SHP77 (cell line): ENCODE measurements at places on chromosomes 2 and 18.

DNA sequence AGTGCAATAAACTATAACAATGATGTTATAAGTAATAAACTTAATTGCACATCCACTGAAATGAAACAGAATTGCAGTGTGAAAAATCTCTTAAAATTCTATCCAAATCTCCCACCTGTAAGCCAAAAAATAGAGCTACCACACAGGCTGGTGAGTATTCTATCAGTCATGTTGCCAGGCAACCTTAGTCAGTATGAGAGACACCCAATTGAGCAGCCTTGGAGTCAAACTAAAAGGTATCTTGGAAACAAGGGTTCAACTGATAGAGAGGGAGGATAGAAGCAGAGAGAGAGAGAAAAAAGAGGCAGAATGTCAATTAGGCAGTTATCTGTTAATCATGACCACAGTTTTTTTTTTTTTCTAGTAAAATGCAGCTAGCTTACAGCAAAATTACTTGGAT is 45.8 kb downstream of the GALNT13 start:
- no peak for DNase-seq

GRCh38 chr18:66867653-66868052 is 263.8 kb upstream of the CDH19 start:
- no peak for DNase-seq

- no peak for DNase-seq
Observed at GRCh38 chr2:94960266-94960665, 65.2 kb upstream of the MAL start.

GRCh38 chr2:36569267-36569856 is 28.6 kb downstream of the FEZ2 start:
- no peak for DNase-seq

- no peak for DNase-seq
Observed at GRCh38 chr2:43321446-43321845, 95.0 kb upstream of the ZFP36L2 start.

DNA sequence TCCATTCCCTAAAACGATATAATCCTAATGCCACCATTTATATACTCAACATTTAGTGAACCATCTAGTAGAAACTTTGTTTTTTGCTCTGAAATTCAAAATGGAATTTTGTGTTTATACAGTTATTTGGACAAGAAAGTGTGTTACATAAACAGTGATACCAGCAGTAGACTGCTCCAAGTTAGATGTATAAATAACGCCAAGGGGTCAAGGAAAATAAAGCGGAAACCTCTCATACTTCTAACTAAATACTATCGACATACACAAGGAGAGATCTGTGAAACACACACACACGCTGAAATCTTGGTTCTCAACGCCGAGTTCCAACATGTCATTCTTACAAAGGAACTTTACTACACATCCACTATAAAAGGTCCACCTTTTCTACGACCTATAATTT is 1.2 kb downstream of the TXNL1 start:
- DNase-seq = no peak

DNA sequence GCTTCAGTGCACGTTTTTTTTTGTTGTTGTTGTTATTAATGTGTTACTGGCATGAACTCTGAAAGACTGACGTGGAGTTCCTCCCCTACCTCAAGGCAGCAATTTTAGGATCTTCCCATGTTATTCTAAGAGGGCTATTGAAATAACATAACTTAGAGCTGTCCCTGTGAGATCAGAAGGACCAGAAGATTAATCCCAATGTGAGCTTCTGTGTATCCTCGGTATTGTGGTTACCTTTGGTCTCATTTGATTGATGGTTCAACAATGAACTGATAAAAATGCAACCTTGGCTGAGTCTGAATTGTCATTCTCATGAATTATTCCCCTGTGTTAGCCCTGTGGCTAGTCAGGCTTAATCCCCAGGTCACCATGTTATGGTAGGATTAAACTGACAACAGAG is 394.1 kb downstream of the TRIB2 start:
- no peak for DNase-seq

- no peak for DNase-seq
Observed at GRCh38 chr2:589281-590130, 87.7 kb downstream of the TMEM18 start.

GRCh38 chr2:129912066-129912820 is 67.2 kb upstream of the RAB6C start:
- no peak for DNase-seq

GRCh38 chr2:127810156-127810618 is 784 bp downstream of the WDR33 start:
- DNase-seq = no peak

DNA sequence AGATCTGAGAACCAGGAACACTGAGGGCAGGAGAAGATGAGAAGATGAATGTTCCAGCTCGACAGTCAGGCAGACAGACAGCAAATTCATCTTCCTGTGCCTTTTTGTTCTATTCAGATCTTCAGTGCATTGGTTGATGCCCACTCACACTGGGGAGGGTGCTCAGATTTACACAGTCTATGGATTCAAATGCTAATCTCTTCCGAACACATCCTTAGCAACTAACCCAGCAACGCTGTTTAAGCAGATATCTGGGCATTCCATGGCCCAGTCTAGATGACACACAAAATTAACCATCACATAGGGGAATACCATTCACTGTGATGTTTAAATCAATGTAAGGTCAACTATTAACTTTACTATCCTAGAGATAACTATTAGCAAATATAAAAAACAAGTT is 571.9 kb downstream of the NYAP2 start:
- no peak for DNase-seq

DNA sequence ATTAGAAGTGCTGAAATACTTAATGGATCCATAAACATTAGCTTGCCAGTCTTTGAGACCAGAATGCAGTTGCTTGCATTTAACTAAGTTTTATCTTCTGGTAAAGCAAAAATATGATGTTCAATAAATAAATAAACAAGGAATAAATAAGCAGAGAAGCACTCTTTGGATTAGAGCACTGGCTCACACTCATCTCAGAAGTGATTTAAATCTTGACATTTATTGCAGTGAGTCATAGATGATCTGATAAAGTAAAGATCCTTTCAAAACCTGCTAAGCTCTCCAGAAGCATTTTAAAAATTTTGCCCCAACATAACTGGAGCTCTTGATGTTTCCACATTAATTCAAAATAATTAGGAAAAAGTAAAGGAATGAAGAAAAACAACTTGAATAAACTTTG is 66.8 kb downstream of the KYNU start:
- no peak for DNase-seq

DNA sequence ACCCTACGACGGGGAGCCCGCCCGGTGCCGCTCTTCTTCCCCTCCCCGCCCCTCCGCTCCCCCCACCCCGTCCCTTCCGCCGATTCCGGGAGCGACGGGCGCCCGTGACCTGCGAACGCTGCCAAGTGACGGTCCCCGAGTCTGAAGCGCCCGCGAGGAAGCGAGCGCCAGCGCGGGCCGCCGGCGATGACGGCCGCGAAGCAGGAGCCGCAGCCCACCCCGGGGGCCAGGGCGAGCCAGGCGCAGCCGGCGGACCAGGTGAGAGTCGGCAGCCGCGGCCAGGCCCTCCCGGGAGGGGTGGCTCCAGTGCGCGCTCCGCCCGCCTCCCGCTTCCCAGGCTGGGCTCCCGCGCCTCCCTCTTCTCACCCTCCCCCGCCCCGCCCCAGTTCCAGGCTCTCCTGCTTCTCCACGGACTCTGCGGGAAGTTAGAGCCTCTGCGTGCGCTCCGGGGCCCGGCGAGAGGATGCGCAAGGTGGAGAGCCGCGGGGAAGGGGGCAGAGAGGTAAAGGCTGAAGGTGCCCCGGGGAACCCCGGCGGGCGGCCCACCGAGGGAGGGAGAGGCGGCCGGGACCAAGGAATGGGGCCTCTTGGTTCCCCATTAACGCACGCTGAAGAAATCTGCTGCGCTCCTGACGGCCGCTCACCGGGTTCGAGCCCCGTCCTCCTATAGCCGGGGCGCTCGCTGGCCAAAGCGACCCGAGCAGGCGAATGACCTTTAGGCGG is 719.5 kb downstream of the DPP10 start:
- no peak for DNase-seq

DNA sequence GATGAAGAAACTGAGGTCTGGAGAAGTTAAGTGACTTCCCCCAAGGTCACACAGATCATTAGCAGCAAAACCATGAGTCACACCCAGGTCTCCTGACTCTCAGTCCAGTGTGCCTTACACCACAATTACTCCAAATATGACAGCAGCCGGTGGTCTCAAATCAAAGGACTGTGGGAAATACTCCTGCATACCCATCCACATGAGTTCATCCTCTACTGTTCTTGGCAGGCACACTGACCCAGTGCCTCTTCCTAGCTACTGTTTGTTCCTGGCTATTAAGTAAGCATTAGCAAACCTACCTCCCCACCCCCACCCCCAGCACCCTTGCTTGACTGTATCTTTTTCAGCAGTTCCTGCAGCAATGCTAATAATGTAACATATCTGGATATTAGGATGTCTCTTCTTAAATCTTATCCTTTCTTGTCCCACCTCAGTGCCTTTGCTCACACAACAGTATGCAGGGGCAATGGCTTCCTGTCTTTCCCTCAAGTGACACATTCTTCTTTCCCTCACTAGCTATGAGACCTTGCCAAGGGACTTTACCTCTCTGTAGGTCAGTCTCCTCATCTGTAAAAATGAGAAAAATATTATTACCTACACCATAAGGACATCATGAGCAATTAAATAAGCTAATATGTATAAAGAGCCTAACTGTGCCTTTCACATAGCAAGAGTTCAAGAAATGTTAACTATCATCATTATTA is 46.2 kb downstream of the FAM98A start:
- no peak for DNase-seq

- DNase-seq = no peak
Observed at GRCh38 chr2:232693344-232693743, 3.8 kb upstream of the GIGYF2 start.

- DNase-seq = no peak
Observed at GRCh38 chr2:122706757-122707223, 951.3 kb downstream of the TSN start.

DNA sequence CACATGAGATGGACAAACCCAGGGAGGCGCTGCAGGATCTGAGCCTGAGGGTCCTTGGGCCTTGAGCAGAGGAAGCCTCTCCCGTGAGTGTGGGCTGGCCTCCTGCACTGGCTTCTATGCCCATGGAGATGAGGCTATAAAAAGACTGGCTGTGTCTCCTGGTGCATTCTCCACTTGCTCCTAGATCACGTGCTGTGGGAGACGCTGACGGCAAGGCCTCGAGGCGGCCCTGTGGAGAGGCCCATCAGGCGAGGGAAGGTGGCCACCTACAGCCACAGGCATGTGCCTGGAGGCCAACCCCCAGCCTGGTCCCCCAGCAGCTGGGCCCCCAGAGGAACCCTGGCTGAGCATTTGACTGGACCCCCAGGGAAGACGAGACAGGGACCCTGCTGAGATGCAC is 198.9 kb downstream of the TWIST2 start:
- DNase-seq = no peak

GRCh38 chr2:226999661-227000060 is 163.8 kb downstream of the RHBDD1 start:
- DNase-seq = no peak

DNA sequence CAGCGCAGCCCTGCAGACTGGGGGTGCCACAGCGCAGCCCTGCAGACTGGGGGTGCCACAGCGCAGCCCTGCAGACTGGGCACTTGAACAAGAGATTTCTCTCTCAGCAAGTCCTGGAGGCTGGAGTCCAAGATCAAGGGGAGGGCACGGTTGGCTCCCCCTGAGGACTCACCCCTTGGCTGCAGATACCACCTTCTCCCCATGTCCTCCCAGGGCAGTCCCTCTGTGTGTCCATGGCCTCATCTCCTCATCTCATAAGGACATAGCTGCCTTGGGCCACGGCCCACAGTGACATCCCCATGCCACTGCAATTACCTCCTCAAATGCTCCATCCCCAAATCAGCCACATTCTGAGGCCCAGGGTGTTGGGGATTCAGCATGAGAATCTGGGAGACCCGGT is 98.2 kb downstream of the TPO start:
- DNase-seq = no peak

- DNase-seq = peak; percentile 53
Observed at GRCh38 chr2:25700221-25700660, 26.9 kb upstream of the DTNB start.

DNA sequence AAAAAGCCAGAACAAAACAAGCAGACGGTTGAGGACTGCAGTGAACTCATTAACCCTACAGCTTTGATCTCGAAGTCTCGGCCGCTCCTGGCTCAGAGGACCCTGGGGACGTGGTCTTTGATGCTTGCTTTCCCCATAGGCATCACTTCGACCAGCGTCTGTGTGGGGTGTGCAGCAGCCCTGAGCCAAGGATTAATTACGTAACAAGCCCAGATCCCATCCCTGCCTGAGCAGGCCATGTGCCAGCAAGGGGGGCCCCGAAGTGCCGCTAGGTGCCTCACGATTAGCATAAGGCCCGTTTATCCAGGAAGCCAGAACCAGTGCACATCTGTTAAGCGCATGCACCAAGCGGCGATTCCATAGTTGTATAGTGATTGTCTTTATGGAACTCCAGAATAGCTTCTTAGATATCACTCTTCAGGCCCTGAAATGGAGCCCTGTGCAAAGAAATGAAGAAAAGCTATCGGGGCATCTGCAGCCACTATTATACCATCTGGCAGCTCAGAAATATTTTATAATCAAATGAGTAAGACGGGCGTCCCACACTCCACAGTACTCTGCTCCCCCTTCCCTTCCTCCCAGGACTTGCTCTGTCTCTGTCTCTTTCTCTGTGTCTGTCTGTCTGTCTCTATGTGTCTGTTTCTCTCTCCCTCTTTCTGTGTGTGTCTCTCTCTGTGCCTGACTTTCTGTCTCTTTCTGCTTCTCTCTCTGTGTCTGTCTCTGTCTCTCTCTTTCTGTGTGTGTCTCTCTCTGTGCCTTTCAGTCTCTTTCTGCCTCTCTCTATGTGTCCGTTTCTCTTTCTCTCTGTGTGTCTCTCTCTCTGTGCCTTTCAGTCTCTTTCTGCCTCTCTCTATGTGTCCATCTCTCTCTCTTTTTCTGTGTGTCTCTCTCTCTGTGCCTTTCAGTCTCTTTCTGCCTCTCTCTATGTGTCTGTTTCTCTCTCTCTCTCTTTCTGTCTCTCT is 41.7 kb downstream of the HPCAL1 start:
- no peak for DNase-seq
